ENCODE measurements at places on chromosomes 16 and 17. TPM values are rescaled to one million over a fixed set of nuclear protein-coding genes. Genes with fewer than 3 reads are reported as not detected.
A peak's percentile ranks its signal among the peaks of the same experiment; 100 is the strongest.

DNA sequence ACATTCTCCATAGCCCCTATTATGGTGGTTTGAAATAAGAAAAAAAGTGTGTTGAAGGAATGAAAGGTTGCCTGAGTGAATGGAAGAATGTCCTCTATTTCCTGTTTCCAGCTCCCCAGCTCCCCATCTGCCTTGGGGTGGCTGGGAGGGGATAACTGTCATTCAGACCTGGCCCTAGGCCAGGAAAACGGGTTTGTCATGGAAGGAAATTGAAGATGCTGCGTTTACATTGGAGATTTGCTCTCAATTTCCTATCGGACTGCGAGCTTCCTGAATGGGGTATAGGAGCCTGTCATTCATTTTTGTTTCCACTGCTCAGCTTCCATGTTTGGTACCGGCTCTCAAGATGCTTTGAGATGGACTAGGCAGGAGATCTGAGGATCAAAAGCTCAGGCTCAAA, 2.2 kb upstream of the FZD2 start:
- H3K36me3 ChIP-seq: no peaks in the 10 kb centered on the region
- no peak for DNase-seq
- no peak overlapping the region for H3K27ac ChIP-seq

- no peaks in the 10 kb centered on the region for H3K27me3 ChIP-seq
- H3K27ac ChIP-seq: peak overlapping the region; percentile 82
- no peaks in the 10 kb centered on the region for H3K36me3 ChIP-seq
- no peak for DNase-seq
- peaks cover 81% of the 10 kb centered on the region for H3K4me1 ChIP-seq
- H3K4me3 ChIP-seq: no peak overlapping the region
Measured at GRCh38 chr17:19346351-19347255, 15.9 kb downstream of the B9D1 start.

DNA sequence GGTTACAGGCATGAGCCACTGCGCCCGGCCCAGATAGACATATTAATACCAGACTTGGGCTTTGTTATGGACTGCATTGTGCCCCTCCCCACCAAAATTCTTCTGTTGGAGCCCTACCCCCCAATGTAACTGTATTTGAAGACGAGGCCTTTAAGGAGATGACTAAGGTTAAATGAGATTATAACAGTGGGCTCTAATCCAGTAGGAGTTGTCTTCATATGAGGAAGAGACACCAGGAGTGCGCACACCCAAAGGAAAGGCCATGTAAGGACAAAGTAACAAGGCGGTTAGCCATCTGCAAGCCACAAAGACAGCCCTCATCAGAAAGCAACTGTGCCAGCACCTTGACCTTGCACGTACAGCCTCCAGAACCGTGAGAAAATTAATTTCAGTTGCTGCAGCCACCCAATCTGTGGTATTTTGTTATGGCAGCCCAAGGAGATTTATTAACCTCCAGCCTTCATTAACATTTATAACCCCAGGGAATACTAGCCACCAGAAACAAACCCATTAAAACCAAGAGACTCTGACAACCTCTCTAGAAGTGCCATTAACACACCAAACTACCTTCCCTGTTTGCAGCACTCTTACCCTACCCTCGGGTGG, 107.6 kb downstream of the TTC19 start:
- H3K36me3 ChIP-seq: peaks cover 71% of the 10 kb centered on the region
- H3K27me3 ChIP-seq: no peaks in the 10 kb centered on the region
- no peak for DNase-seq
- H3K27ac ChIP-seq: peak overlapping the region; percentile 22
- no peaks in the 10 kb centered on the region for H3K4me1 ChIP-seq

Gene CFAP52
- not detected for total RNA-seq

Gene PRM3
- not detected for total RNA-seq

Gene BAHCC1
- total RNA-seq: 10.6 TPM

Gene SIRT7
- total RNA-seq: 59.2 TPM

Gene FAM171A2
- 17.4 TPM for total RNA-seq

All from esophagus squamous epithelium (tissue), 5 donors.